ENCODE measurements at places on chromosomes 12 and 14. TPM values are rescaled to one million over a fixed set of nuclear protein-coding genes. Genes with fewer than 3 reads are reported as not detected.

- no peak for DNase-seq
Observed at GRCh38 chr12:104734541-104735095, 223.5 kb downstream of the SLC41A2 start.

DNA sequence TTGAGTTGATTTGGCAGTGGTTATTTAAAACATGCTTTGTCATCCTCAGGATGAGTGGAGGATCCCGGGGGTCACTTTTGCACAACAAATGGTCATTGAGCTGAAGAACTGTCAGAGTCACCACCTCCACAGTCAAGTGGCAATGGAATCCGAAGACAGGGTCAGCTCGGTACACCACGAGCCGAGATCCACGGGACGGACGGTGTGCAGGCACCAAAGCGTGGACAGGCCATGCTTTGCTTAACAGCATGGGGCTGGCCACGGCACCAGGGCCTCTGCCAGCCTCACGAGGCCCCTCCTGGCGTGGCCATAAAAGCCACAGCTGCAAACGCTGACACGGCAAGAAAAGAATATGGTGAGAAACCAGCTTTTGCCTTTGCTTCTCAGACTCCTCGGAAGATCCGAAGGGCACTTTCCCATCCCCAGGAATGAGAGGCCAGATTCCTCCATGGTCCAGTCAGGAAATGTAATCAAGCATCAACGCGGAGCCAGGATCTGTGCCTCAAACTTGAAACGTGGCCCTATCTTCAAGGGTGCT is 152.2 kb upstream of the DIO3 start:
- DNase-seq: no peak

GRCh38 chr12:20125276-20125798 is 243.0 kb upstream of the PDE3A start:
- no peak for DNase-seq

- DNase-seq: no peak
Observed at GRCh38 chr12:5154091-5154490, 110.4 kb downstream of the KCNA5 start.

DNA sequence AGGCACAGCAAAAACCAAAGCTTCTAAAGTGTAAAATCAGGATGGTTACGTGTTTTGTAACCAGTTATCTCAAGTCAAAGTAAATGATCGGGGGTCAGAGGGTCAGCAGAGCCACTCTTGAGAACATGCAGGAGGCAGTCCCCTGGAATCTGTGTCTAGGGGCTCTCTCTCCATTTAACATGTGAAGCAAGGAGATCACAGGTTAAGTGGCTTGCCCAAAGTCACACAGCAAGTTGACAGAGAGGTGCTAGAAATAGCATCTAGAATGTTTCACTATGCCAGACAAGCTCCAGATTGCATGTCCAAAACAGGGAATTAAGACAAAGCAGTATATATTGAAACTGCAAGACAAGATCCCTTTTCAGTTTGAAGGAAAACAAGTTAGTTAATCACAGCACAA is 33.4 kb downstream of the PPTC7 start:
- DNase-seq: no peak

- no peak for DNase-seq
Observed at GRCh38 chr12:114400361-114400811, 5.6 kb downstream of the TBX5 start.

- no peak for DNase-seq
Observed at GRCh38 chr12:26135010-26135420, 10.2 kb upstream of the BHLHE41 start.

DNA sequence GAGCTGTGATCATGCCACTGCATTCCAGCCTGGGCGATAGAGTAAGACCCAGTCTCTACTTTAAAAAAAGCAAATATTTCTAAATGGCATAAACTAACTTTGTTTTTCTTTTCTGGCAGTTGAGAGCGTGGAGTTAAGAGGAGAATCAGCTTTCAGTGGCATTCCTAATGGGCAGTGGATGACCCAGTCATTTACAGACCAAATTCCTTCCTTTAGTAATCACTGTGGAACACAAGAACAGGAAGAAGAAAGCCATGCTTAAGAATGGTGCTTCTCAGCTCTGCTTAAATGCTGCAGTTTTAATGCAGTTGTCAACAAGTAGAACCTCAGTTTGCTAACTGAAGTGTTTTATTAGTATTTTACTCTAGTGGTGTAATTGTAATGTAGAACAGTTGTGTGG is 21.2 kb downstream of the TDG start:
- no peak for DNase-seq

DNA sequence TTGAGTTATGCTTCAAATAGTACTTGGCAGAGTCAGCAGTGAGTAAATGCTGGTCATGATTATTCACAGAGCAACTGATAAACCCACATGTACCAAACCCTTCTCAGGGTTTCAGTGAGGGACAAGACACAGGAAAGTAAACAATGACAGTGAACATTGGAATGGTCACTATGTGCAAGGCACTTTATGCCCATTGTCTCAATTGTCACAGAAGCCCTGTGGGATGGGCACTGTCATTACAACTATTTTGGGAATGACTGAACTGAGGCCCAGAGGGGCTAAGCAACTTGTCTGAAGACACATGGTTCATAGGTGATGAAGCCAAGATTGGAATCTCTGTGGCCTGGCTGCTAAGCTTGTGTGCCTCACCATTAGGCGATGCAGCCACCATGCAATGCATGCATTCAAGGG is 238.5 kb downstream of the RBM19 start:
- no peak for DNase-seq

- DNase-seq: no peak
Observed at GRCh38 chr12:12817616-12818015, 4.5 kb downstream of the DDX47 start.

DNA sequence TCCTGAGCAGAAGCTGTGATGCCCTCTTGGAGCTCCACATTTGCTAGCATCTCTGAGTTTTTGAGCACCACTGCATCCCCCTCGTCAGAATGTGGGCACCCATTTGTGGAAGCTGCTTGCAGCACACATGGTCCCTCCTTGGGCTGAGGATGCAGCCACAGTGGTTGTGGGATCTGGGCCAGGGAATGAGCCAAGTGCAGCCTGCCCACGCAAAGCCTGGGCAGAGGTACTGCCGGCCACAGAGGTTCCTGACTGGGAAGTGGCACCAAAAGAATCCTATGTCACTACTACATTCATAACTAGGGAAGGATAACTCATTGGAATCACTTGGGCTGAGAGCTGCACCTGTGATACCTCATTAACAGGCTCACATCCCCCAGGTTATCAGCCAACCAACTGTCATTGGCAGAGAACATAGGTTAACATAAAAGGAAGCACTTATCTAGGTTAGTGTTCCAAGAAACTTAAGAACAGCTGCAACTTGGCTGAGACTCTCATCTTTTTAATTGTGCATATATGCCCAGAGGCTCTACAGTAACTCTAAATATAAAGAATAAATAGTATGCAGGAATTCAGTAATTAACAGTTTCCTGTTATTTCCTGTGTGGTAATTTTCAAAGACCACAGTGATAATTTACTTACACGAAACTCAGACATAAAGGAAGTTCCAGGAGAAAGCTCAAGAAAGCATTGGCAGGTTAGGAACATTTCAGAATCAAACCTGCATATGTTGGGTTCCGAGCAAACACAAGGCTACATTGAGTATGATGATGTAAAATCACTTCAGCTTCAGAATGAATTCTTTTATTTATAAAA is 145.3 kb downstream of the BCAT1 start:
- DNase-seq: no peak

- DNase-seq: no peak
Observed at GRCh38 chr14:87874676-87875075, 118.3 kb downstream of the GALC start.

- peak; percentile 20 for DNase-seq
Observed at GRCh38 chr14:29222671-29223268, 456.2 kb downstream of the FOXG1 start.

- no peak for DNase-seq
Observed at GRCh38 chr14:105333613-105334364, 19.2 kb downstream of the PACS2 start.

- DNase-seq: no peak
Observed at GRCh38 chr14:35362450-35362849, 42.1 kb downstream of the NFKBIA start.

The FOXG1 gene
- total RNA-seq: 0.07 TPM

The RTN1 gene
- 2.9 TPM for total RNA-seq
